ENCODE measurements at places on chromosomes 7 and 10. TPM values are rescaled to one million over a fixed set of nuclear protein-coding genes. Genes with fewer than 3 reads are reported as not detected.

- DNase-seq, result no peak
- no peak overlapping the region for H3K27ac ChIP-seq
- no peaks in the 10 kb centered on the region for H3K27me3 ChIP-seq
- H3K4me3 ChIP-seq, result no peak overlapping the region
- H3K36me3 ChIP-seq, result no peaks in the 10 kb centered on the region
Measured at GRCh38 chr7:143322760-143323633, 7.1 kb downstream of the CLCN1 start.

The EPHA1 gene
- 103 TPM for total RNA-seq

- no peak overlapping the region for H3K4me3 ChIP-seq
- H3K27me3 ChIP-seq, result no peaks in the 10 kb centered on the region
- H3K36me3 ChIP-seq, result no peaks in the 10 kb centered on the region
- no peaks in the 10 kb centered on the region for H3K4me1 ChIP-seq
- no peak overlapping the region for H3K27ac ChIP-seq
Measured at GRCh38 chr7:4607311-4607729, 74.8 kb upstream of the FOXK1 start.

DNA sequence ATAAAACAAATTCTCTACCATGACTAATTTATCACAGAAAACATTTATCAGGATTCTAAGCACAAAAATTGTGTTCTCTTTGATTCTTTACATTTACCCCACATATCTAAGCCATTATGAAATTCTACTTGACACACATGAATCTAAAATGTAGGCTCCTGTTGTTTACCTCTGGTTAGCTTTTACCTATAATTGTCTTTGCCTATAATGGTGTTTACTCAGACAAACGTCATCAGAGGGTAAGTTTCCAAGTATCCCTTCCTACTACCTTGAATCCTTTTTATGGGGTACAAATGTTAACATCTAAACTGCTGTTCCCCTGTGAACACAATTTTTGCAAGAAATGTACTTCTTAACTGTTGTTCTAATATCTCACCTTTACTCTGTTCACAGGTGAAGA, 63.5 kb downstream of the MINDY3 start:
- H3K4me1 ChIP-seq, result peaks cover 11% of the 10 kb centered on the region
- DNase-seq, result no peak
- H3K4me3 ChIP-seq, result no peak overlapping the region
- no peak overlapping the region for H3K27ac ChIP-seq

GRCh38 chr10:127418536-127419168, 130.5 kb upstream of the NPS start:
- no peak for DNase-seq
- no peaks in the 10 kb centered on the region for H3K27me3 ChIP-seq
- H3K27ac ChIP-seq, result no peak overlapping the region
- peaks cover 3% of the 10 kb centered on the region for H3K4me1 ChIP-seq
- H3K4me3 ChIP-seq, result no peak overlapping the region
- peaks cover 9% of the 10 kb centered on the region for H3K36me3 ChIP-seq

DNA sequence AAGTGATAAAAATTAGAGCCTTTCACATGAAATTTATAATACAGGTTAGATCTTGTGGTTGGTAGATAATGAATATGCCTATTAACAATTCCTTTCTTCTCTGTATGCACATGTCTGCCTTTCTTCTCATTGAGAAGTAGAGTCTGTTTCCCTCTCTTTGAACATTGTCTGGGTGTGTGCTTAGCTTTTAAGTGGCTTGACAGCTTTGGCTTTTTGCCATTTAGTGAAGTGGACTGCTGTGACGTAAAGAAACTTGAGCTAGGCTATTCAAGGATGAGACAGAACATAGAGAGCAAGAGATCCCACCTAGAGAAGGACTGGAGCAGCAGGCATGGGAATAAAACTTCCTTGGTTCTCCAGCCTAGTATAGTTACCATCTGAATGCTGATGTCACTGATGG, 996.7 kb upstream of the CELF2 start:
- DNase-seq, result no peak
- H3K27ac ChIP-seq, result no peak overlapping the region
- no peaks in the 10 kb centered on the region for H3K36me3 ChIP-seq
- no peaks in the 10 kb centered on the region for H3K4me1 ChIP-seq
- no peak overlapping the region for H3K4me3 ChIP-seq

DNA sequence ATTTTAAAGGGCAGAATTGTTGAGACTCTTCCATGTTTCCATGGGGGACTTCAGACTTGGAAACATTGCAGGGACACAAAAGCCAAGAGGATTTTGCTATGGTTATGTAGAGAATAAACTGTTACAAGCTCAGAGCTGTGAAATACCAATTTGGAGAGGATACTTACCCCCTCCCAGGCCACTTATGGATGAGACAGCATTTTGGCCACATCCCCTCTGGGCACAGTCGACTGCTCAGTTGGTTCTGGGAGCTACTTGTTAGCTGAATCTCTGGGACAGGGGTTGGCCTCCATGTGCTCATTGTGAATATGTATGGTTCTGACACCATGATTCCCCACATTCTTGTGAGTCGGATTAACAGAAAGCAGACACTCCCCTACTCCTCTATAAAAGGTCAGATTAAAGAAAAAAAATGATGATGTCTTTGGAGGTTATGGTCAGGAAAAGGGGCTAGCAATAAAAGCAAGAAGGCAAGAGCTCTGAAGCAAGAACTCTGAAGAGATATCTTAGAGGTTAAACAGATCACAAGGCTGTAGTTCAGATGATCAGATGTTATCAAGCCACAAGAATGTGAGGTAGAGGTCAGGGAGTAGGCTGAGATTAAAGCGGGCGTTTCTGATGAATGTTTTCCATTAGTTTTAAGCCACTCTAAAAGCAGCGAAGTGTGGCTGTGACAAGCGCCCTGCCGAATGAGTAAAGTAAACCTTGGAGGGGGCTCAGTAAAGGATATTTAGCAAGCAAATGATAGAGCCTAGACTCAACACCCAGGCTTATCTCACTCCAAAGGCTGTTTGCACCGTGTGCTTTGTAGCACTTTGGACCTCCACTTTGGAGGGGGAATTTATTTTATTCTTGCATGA, 17.2 kb downstream of the STAMBPL1 start:
- H3K27me3 ChIP-seq, result no peaks in the 10 kb centered on the region
- peaks cover 10% of the 10 kb centered on the region for H3K4me1 ChIP-seq
- no peak overlapping the region for H3K4me3 ChIP-seq

The GBX1 gene
- total RNA-seq, result not detected

DNA sequence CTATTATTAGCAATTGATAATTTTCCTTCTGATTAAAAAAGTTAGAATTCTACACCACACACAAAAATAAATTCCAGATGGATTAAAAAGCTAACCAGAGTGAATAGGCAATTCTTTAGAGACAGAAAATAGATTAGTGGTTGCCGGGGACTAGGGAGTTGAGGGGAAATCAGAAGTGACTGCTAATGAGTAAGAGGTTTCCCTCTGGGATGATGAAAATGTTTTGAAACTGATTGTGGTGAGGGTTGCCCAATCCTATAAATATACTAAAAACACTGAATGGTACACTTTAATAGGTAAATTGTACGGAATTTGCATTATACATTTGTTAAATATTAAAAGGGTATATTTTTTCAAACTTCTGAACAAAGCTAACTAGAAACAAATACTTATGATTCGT, 214.9 kb downstream of the GPAM start:
- no peak overlapping the region for H3K4me3 ChIP-seq
- no peak overlapping the region for H3K27ac ChIP-seq
- no peak for DNase-seq
- H3K4me1 ChIP-seq, result no peaks in the 10 kb centered on the region

The DOCK1 gene
- 72.9 TPM for total RNA-seq

The STEAP4 gene
- not detected for total RNA-seq

GRCh38 chr7:156975620-156976019, 26.1 kb downstream of the NOM1 start:
- H3K4me3 ChIP-seq, result no peak overlapping the region
- DNase-seq, result peak; percentile 10
- H3K36me3 ChIP-seq, result peaks cover 21% of the 10 kb centered on the region
- no peaks in the 10 kb centered on the region for H3K27me3 ChIP-seq
- no peaks in the 10 kb centered on the region for H3K4me1 ChIP-seq

The RBM48 gene
- 9.4 TPM for total RNA-seq

DNA sequence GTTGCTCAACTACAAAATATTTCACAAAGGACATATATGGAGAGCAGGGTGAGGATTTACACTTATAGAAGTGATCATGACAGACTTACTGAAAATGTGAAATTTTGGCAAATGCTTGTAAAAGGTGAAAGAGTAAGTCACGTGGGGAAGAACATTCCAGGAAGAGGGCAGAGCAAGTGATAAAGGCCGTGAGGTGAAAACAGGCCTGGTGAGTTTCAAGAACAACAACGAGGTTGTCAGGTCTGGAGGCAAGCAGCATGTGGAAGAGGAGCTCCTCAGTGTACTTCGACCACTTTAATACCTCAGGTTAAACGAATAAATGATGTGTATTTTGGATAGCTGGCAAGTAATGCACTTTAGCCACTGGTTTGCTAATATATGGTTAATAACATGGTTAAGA, 706.7 kb downstream of the PCDH15 start:
- H3K36me3 ChIP-seq, result no peaks in the 10 kb centered on the region
- DNase-seq, result no peak
- H3K27ac ChIP-seq, result no peak overlapping the region
- H3K4me3 ChIP-seq, result no peak overlapping the region
- H3K4me1 ChIP-seq, result no peaks in the 10 kb centered on the region
- no peaks in the 10 kb centered on the region for H3K27me3 ChIP-seq

GRCh38 chr10:82409671-82410070, 534.7 kb downstream of the NRG3 start:
- no peak overlapping the region for H3K27ac ChIP-seq
- no peaks in the 10 kb centered on the region for H3K36me3 ChIP-seq
- H3K27me3 ChIP-seq, result no peaks in the 10 kb centered on the region
- no peak for DNase-seq
- H3K4me3 ChIP-seq, result no peak overlapping the region
- no peaks in the 10 kb centered on the region for H3K4me1 ChIP-seq

Data from endodermal cell (in vitro differentiated cells).